Natural killer cell (primary cell): ENCODE measurements at places on chromosomes 5 and 9. TPM values are rescaled to one million over a fixed set of nuclear protein-coding genes. Genes with fewer than 3 reads are reported as not detected.

The DMRT3 gene
- not detected for total RNA-seq

The RETREG1 gene
- 3.3 TPM for total RNA-seq

The CCNJL gene
- 20.7 TPM for total RNA-seq

The IL3 gene
- not detected for total RNA-seq

The PCDHB11 gene
- not detected for total RNA-seq

The NMUR2 gene
- not detected for total RNA-seq

The TMEM167A gene
- 45.3 TPM for total RNA-seq

DNA sequence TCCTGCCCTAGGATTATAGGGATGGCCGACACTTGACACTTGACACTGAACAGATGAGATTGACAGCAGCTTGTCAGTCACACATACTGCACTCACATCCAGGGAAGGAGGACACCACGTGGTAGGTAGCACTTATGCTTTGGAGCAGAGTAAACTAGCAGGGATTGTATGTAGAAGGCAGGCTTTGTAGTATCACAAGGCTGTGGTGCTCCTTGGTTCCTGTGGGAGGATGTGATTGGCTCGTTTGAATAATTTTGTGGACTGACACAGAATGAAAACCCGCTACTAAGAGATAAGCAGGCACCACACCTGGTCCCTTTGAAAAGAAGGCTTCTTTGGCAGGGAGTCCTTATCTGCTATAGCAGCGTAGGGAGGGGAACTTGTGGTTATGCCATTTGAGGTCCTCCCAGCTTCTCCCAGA is 63.6 kb upstream of the IL12B start:
- H3K36me3 ChIP-seq = no peaks in the 10 kb centered on the region
- no peaks in the 10 kb centered on the region for H3K4me1 ChIP-seq
- H3K27ac ChIP-seq = no peak overlapping the region
- no peaks in the 10 kb centered on the region for H3K27me3 ChIP-seq

DNA sequence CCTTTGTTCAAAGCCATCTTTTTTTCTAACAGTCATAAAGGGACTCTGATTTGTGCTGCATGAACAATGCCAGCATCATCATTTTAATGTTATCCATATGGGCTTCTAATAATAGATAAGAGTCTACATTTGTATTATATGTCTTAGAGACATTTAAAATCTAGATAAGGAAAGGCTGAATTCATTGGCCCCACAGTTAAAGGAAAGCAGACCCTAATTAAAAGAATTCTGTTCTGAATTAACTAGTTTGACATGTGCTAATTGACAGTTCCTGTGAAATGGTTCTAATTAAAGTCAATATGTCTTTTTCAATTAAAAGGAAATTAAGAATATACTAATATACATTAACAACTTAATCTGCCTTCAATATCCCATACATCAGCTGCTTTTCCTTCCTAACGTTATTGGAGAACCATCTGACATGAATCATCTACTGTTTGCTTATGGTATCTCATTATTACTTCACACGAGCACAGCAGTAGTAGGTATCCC is 104.7 kb downstream of the NR2F1-AS1 start:
- no peak overlapping the region for H3K4me3 ChIP-seq
- no peaks in the 10 kb centered on the region for H3K36me3 ChIP-seq
- H3K27me3 ChIP-seq = no peaks in the 10 kb centered on the region

DNA sequence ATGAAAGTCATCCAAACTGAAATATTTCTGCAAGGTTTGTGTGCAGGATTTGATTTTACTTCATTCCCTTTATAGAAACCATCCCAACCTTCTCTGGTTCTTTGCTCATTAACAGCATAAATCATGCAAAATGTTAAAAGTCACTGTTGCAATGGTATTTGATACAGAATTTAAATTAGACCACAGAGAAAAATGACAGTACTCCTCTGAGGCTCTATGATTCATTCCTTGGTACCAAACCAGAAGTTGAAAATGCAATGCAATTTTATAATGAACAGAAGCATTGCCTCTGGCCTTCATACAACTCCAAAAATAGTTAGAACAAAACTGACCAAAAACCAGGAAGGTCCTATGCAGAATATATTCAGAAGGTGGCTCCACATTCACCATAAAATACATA is 607.1 kb downstream of the TLE1 start:
- no peaks in the 10 kb centered on the region for H3K4me1 ChIP-seq
- no peak overlapping the region for H3K4me3 ChIP-seq
- no peaks in the 10 kb centered on the region for H3K27me3 ChIP-seq
- DNase-seq = no peak
- H3K27ac ChIP-seq = no peak overlapping the region

GRCh38 chr5:122493091-122494021 is 181.3 kb downstream of the SNCAIP start:
- no peak overlapping the region for H3K27ac ChIP-seq
- no peak overlapping the region for H3K4me3 ChIP-seq
- H3K4me1 ChIP-seq = no peaks in the 10 kb centered on the region
- no peaks in the 10 kb centered on the region for H3K36me3 ChIP-seq
- no peak for DNase-seq
- no peaks in the 10 kb centered on the region for H3K27me3 ChIP-seq

DNA sequence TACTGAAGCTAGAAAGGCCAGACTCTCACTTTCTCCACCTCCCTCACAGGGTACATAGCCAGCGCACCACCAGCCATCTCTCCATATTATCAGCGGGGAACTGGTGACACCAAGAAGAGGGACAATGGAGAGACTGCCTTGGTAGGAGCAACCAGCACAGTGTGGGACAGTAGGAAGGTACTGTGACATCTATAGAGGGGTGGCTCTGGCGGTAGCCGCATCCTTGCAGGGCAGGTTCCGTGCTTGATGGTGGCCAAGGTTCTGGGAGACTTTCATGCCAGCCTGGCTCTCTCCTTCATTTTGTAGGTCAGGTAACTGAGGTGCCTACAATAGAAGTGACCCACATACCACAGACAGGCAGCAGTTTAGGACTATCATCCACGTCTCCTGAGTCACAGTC is 65.5 kb upstream of the SMIM23 start:
- H3K4me3 ChIP-seq = no peak overlapping the region
- DNase-seq = no peak
- H3K27ac ChIP-seq = no peak overlapping the region
- H3K36me3 ChIP-seq = no peaks in the 10 kb centered on the region

- H3K4me3 ChIP-seq = peak overlapping the region; percentile 73
- peak; percentile 33 for DNase-seq
- H3K27ac ChIP-seq = peak overlapping the region; percentile 88
- no peaks in the 10 kb centered on the region for H3K27me3 ChIP-seq
These were observed 1.1 kb upstream of the PTGER4 start for GRCh38 chr5:40678460-40679147.

DNA sequence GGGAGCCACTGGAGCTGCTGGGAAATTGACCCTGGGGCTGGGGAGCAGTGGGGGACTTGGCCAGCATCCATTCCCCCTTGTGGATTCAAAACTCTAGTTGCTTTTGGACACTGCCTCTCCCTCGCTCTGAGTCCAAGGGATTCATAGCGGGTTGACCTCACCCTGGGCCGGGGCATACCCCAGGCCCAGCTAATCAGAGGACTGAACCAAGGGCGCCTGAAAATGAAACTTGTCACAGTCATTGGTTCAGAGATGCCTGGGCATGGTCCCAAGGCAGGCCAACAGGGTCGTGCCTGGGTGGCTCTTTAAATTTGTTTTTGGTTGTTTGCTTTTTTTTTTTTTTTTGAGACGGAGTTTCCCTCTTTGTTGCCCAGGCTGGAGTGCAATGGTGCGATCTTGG is 22.6 kb downstream of the STK10 start:
- peaks cover 97% of the 10 kb centered on the region for H3K4me1 ChIP-seq
- peak overlapping the region; percentile 8 for H3K27ac ChIP-seq
- DNase-seq = no peak
- H3K36me3 ChIP-seq = peaks cover 35% of the 10 kb centered on the region

DNA sequence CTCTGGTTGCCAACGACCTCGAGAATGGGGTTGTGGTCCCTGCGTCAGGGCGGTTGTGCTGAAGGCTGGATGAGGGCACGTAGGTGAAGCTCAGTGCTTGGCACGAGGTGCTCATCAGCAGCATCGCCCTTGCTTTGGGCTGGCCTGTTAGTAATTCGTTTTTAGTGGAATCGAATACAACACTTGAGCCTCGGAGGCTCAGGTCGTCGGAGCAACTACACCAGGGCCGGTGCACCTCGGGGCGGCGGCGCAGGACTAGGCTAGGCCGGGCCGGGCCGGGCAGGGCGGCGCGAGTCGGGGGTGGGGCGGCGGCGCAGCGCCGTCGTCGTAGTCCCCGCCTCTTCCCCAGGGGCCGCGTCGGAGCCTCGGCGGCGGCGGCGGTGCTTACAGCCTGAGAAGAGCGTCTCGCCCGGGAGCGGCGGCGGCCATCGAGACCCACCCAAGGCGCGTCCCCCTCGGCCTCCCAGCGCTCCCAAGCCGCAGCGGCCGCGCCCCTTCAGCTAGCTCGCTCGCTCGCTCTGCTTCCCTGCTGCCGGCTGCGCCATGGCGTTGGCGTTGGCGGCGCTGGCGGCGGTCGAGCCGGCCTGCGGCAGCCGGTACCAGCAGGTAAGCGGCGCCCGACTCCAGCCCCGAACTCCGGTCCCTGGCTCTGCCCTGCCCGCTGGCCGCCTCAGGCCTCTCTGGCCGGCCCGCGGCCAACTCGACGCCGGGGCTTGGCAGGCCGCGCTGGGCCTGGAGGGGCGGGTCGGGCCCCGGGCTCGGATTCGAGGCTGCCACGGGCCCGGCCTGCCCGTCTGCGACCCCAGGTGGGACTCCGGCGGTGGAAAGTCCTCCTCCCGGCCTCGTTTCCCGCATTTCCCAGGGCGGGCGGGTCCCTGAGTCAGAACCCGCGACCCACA is at the start of gene NDFIP1:
Gene NDFIP1 (plus strand): TSS at position 348 of the 899 bp plus-strand sequence. CDS start 196 bp downstream, at position 544.
- H3K4me1 ChIP-seq = peaks cover 15% of the 10 kb centered on the region
- peak; percentile 91 for DNase-seq
- no peaks in the 10 kb centered on the region for H3K27me3 ChIP-seq
- H3K27ac ChIP-seq = peak within 1 kb of the TSS; percentile 93

- peaks cover 2% of the 10 kb centered on the region for H3K27me3 ChIP-seq
- no peak overlapping the region for H3K27ac ChIP-seq
- no peak overlapping the region for H3K4me3 ChIP-seq
- DNase-seq = no peak
- no peaks in the 10 kb centered on the region for H3K36me3 ChIP-seq
- no peaks in the 10 kb centered on the region for H3K4me1 ChIP-seq
These were observed 2.4 kb upstream of the GLT6D1 start for GRCh38 chr9:135641745-135642144.

DNA sequence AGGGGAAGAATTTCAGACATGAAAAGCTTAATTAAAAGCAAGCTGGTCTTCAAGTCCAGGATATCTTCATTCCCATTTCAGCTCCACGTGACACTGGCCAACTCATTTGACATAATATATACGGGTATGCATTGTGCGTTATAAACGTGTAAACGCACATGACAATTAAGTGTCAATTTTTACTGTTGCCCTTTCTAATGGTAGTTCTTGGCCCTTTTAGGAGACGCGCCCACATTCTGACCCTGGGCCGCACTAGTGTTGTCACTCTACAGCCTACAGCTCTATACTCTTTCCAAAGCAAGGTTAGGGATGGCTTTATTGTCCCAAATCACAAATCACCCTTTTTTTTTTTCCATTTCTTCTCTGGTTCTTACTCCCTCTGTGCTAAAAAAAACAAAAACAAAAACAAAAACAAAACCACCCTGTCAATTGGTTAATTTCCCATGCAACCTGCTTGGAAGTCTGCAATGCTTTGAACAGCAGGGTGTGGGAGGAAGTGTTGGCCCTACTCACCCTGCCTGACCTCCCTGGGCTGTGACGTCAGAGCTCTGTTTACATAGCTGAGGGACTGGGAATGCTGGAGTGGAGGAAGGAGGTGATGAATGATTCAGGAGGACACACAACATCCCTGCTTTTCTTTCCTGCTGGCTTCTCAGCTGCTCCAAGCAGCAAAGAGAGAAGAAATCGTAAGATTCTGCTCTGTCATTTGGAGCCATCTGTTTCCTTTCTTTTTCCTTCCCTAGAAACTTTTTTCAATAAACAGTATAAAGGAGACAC is 19.3 kb downstream of the RFK start:
- DNase-seq = no peak
- no peaks in the 10 kb centered on the region for H3K4me1 ChIP-seq
- H3K27me3 ChIP-seq = no peaks in the 10 kb centered on the region
- H3K36me3 ChIP-seq = no peaks in the 10 kb centered on the region
- no peak overlapping the region for H3K27ac ChIP-seq

DNA sequence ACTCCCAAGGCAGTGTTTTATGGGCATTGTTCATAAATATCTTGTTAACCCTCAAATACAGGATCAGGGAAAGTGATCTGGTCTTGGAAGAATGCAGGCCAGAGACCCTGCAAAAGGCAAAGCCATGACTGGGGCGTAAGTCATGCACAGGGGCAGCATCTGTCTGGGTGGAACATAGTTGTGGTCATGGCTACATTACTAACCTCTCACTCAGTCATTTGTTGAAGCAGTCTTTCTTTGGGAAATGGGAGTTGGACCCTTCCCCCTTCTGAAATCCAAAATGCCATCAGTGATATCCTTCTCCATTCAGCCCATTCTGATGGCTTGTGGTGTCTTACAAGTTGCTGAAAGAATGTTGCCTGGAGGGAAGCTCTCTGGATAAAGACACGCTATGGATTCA is 68.1 kb downstream of the GDNF start:
- H3K4me1 ChIP-seq = no peaks in the 10 kb centered on the region
- no peaks in the 10 kb centered on the region for H3K36me3 ChIP-seq
- DNase-seq = no peak
- H3K27ac ChIP-seq = no peak overlapping the region

GRCh38 chr9:97487107-97487506 is 14.4 kb upstream of the TMOD1 start:
- DNase-seq = no peak
- H3K36me3 ChIP-seq = peaks cover 44% of the 10 kb centered on the region
- no peaks in the 10 kb centered on the region for H3K4me1 ChIP-seq
- H3K27me3 ChIP-seq = no peaks in the 10 kb centered on the region
- no peak overlapping the region for H3K27ac ChIP-seq

DNA sequence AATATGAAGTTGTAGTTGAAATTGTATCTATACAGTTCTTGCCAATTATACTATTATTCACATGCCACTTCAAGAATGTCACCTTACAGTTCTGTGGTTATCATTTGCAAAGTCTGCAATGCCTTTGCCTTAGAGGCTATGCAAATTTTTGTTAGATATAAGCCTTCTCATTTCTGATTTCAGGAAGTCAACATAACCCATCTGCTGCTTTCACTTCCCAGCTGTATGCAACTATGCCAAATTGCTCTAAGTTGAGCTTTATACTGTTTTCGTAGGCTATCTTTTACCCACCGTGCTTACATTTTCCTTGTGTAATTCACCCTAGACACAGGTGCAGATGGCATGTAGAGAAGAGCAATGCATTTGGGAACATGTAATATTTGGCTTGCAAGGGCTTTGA is 1083.0 kb downstream of the CDH9 start:
- no peak overlapping the region for H3K27ac ChIP-seq
- DNase-seq = no peak
- no peak overlapping the region for H3K4me3 ChIP-seq
- no peaks in the 10 kb centered on the region for H3K4me1 ChIP-seq
- H3K27me3 ChIP-seq = no peaks in the 10 kb centered on the region

DNA sequence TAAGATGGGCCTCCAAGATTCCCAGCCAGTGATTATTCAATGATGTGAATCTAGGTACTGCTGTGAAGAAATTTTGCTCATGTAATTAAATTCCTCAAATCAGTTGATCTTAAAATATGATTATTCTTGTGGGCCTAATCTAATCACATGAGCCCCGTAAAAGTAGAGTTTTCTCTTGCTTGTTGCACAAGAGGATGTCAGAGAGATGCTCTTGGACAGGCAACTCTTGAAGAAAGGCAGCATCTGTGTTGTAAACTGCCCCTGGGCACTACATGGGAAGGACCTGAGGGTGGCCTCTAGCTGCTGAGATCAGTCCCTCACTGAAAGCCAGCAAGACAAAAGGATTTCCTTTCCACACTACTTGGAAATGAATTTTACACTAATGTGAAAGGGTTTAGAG is 132.9 kb downstream of the TRPM3 start:
- DNase-seq = no peak
- H3K27me3 ChIP-seq = no peaks in the 10 kb centered on the region
- no peak overlapping the region for H3K4me3 ChIP-seq
- no peak overlapping the region for H3K27ac ChIP-seq
